ENCODE measurements at places on chromosomes 12 and 14.

GRCh38 chr12:99721715-99722275 lies 74.2 kb downstream of the GARIN6 start:
- no peak for DNase-seq

DNA sequence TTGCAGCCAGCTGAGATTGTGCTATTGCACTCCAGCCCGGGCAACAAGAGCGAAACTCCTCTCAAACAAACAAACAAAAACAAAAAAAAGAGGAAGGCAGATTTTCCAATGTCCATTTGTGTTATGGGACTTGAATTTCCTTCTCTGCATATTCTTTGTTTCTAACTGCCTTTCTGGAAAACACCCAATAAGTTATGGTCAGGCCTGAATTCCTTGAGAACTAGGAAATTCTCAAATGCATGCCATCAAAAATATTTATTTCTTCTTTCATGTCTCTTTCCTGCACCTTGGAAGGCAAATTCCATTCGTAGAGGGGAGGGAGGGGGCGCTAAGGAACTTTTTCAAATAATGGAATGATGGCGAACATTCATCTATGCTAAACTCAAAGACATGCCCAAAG lies 117.6 kb upstream of the TMCC3 start:
- DNase-seq = no peak

GRCh38 chr12:14729586-14729985 lies 33.2 kb upstream of the GUCY2C start:
- DNase-seq = no peak

DNA sequence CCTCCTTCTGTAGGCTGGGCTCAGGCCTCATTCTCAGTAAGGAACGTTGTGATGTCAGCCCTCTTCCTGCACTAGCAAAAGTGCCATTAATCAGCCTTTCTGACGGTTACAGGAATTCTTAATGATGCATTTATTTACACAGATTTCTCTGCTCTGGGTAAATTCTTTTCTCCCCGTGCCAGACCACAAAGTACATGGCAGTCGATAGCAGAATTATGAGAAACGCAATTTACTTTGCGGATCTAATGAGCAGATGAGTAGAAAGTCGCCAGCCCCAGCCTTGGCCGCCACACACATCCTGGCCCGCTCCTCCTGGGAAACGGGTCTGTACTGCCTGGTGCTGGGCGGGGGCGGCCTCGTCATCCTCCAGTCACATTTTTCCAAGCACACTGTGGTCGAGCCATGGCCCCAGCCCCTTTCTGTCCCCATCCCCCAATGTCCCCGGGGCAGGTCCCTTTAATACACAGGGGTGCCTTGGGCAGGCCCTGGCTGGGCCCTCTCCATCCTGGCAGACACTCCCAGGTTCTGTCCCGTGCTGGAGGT lies 25.9 kb downstream of the NOC4L start:
- DNase-seq = no peak

DNA sequence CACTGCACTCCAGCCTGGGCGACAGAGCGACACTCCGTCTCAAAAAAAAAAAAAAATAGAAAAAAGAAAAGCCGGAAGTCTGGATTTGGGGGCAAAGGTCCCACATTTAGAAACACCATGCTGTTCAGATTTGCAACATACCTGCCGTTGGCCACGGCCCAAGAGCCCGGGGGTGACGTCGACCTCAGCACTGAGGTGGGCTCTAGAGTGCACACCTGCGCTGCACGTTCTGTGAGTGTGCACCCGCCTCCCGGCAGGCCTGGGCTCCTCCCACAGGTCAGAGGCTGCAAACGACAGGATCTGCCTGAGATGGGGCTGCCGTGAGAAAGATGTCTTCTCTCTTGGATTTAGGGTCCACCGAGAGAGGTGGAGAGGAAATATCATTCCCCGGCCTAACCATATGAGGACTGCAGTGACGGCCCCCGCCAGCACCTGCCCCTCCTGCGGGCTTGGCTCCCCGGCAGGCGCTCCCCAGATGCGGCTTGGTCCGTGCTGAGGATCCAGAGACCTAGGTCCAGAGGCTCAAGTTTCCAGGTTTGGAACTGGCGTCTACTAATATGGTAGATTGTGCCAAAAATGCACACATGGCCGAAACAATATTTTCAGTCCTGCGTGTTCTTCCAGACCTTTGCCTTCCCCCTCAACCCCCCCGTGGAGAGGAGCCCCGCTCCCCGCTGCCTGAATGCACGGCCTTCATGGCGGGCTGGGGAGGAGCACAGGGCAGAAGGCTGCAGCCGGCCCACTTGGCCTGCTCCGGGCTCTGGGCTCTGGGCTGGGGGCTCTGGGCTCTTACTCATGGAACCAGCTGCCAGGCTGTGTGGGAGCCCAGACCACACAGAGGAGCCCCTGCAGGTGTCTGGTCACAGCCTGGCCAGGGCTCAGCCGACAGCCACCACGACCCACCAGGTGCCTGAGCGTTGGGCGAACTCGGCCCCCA lies 58.8 kb upstream of the FBRSL1 start:
- no peak for DNase-seq

GRCh38 chr14:72559202-72559601 lies 334.7 kb downstream of the DPF3 start:
- no peak for DNase-seq

- DNase-seq = no peak
These were observed 133.0 kb downstream of the BTG1 start for GRCh38 chr12:92012691-92013090.

All from GM10248 (cell line).